Activated naive CD4-positive, alpha-beta T cell (primary cell): ENCODE measurements at places on chromosomes 12 and 14.

- peak; percentile 9 for DNase-seq
These were observed 226.1 kb downstream of the CHST11 start for GRCh38 chr12:104682790-104683279.

- no peak for DNase-seq
These were observed 177.6 kb downstream of the SNAPC1 start for GRCh38 chr14:61939776-61940175.

GRCh38 chr12:84161296-84161695 is 751.3 kb downstream of the SLC6A15 start:
- no peak for DNase-seq

DNA sequence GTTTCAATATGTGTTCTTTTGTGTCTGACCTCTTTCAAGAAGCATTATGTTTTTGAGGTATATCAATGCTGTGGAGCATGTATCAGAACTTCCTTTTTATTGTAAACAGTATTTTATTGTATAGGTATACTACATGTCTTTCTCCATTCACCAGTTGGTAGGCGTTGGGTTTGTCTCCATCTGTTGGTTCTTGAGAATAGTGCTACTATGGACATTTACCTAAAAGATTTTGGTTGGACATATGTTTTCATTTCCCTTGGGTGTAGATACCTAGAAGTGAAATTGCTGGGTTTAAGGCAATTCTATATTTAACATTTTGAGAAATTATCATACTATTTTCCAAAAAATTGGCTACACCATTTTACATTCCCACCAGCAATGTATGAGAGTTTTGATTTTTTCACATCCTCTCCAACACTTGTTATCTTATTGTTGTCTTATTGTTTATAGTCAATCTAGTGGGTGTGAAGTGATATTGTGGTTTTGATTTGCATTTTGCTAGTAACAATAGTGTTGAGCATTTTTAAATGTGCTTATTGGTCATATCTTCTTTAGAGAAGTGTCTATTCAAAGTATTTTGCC is 409.2 kb downstream of the IPO8 start:
- no peak for DNase-seq

DNA sequence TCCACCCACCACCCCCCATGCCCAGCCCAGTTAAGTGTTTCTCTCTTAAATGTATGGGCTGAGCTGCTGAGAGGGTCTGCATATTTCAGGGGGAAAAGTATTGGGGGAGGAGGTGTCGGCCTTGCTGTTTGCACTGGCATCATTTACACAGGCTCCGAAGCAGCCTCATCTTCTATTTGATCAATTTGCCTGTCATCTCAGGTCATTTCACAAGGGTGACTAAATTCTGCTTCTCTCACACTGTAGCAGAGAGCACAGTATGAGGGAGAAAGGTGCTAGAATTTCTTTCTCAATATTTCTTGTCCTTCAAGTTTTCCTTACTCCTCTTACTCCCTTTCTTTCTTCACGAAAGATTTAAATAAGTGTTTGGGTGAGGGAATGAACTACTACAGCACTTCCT is 135.9 kb downstream of the AACS start:
- DNase-seq: no peak

DNA sequence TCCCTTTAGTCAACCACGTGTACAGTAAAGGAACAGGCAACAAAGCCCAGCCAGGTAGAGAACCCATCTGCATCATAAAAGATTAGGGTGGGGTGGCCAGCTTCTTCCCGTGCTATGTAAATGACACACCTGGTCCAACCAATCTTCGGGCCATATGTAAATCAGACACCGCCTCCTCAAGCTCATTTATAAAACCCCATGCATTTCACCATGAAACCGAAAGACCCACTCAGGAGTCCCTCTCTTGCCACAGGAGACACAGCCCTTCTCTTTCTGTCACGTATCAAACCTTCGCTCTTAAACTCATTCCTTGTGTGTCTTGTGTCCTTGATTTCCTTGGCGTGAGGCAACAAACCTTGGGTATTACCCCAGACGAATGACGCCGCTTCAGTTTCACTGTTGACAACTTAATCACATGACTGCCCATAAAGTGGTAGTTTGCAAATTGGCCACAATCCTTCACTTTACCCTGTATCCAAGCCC is 59.8 kb upstream of the TBPL2 start:
- no peak for DNase-seq

- no peak for DNase-seq
These were observed 1.9 kb upstream of the ITGB7 start for GRCh38 chr12:53208877-53209463.

DNA sequence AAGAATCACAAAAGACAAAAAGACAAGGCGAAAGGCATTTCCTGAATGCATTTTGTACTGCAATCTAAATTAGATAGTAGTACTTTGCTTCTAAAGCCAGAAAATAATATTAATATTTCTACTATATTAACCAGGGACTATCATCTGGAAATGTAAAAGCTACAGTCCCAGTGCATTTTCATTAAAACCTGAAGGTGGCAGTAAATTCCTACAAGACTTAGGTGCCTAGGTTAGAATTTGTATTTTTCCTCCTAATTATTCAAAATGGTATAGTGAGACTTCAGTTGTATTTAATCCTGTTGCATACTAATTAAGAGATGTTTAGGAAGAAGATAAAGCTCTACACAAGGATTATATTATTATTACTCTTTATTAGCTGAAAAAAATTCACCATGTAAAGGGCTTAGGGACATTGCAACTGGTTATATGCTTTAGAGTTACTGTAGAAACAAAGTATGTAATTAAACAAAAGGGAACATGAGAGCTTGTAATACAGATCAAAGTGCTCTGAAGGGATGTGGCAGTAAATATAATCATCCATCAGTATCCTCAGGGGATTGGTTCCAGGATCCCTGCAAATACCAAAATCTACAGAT is 53.6 kb downstream of the BRMS1L start:
- no peak for DNase-seq

- DNase-seq: peak; percentile 72
These were observed 100.9 kb downstream of the NCOR2 start for GRCh38 chr12:124466216-124467128.

GRCh38 chr14:88688386-88688785 is 104.4 kb downstream of the EML5 start:
- DNase-seq: no peak

GRCh38 chr12:6555018-6555691 is 687 bp downstream of the IFFO1 start:
- DNase-seq: no peak

- no peak for DNase-seq
These were observed 57.2 kb upstream of the USP44 start for GRCh38 chr12:95608252-95609033.

- peak; percentile 7 for DNase-seq
These were observed 166.1 kb upstream of the CCND2 start for GRCh38 chr12:4107436-4107878.

DNA sequence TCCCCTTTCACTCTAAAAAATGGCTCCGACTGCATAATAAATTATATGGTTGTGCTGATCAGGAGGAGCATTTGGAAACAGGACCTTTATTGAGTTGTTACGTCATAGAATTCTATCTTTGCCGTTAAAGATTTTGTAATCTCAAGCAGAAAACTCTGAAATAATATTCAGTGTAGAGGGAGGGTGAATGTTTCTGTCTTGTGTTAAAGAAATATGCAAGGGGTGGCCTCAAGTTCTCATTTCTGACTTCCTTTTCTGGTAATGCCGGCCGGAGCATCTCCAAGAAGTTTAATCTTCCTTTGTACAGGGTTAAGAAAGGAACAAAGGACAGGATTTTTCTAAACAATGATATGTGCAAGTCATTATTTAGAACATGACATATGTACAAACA is 165.1 kb downstream of the SLC38A4 start:
- DNase-seq: no peak

DNA sequence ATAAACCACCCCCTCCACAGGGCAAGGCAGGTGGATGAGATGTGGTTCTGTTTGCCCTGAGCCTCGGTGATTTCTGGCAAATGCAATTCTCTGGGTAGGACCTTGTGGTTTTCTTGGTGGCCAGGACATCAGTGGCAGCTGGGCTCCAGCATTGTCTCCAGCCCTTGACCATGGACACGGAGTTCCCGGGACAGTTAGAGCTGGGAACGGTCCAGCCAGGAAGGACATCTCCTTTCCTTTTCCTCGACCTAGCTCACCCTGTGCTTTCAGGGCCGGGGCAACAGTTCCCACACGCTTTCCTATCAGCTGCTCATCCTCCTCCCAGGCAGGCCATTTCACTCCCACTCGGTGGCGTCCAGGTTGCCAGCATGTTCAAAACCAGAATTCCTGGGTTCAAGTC is 9.2 kb downstream of the SERPINA4 start:
- no peak for DNase-seq

GRCh38 chr12:24723759-24724158 is 225.1 kb downstream of the BCAT1 start:
- DNase-seq: no peak

DNA sequence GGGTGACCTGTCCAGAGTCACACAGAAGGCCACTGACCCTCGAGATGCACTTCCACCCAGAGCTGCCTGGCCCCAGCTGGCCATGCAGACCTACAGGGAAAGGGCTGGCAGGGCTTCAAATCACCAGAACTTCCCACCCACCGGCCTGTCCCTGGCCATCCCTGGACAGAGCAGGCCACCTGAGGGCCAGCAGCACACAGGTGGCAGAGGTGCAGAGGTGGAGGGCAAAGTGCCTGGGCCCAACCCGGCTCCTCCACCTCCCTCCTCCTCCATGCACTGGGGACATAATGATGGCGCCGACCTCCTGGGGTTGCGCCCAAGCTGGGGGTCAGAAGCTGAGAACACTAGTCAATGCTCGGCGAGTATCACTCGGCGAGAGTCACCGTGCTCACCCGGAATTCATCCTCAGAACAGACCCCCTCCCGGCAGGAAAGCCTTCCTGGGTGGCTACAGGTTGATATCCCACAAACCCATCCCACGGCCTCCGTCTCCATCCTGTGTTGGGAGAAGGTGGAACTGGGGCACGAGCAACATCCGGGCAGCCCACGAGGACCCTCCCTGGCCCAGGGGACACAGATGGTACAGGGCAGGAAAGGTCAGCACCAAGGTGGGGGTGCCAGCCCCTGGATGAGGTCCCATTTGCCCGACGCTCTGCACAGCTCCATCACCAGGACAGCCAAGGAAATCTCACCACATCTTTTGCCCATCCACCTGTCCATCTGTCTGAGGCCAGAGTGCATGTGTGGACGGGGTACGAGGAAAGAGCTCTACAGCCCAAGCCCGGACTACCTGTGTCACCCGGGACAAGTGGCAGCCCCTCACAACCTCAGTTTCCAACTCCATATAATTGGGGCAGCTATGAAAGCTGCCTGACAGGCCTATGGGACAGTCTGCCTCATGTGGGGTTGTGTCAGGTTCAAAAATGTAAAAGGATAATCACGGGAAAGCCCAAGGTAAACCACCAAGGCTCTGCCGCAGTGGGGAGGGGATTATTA is 10.8 kb downstream of the BEGAIN start:
- DNase-seq: no peak
